GDM1 (cell line): ENCODE measurements at places on chromosomes 6 and 20.

DNA sequence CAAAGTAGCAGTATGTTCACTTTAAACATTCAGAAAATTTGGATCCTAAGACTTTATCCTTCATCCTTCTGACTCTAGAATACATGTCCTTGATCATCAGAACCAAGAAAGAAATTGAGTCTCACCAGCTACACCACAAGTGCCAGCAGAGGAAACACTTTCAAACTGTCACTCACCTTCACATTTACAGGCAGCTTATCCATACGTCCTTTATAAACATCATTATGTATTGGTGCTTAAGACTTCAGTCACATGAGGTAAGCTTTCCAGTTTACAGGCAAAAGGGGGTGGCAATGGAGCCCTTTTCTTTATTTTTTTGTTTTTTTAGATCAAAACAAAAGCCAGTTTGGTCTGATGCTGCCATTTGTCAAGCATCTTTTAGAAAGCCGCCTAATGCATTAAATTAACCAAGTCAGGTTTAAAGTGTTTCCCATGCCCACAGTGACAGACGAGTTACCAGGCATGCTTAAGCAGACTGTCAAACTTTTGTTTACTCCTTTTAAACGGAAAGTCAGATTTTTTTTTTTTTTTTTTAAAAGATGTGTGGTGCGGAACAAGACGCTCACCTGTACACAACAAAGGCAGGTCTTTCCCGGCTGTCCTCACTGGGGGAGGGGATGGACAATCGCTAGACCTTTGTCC, 952 bp upstream of the BRPF3 start:
- DNase-seq, result no peak

GRCh38 chr6:151948002-151948743, 140.7 kb downstream of the ESR1 start:
- peak; percentile 38 for DNase-seq

DNA sequence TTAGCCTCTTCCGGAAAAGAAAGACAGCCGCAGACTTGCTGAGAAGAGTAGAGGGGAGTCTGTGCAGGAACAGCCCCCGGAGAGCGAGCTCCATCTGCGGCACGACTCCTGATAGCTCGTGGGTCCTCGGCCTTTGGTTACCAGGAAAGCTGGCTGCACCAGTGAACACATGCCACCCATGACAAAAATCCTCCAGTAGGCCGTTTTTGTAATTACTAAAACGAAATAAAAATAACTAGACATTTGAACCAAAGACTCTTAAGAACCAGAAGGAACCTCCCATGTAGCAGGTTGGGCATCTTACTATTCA, 42.2 kb downstream of the RAMACL start:
- DNase-seq, result no peak

GRCh38 chr6:108944071-108944470, 95.8 kb downstream of the ARMC2 start:
- DNase-seq, result no peak

DNA sequence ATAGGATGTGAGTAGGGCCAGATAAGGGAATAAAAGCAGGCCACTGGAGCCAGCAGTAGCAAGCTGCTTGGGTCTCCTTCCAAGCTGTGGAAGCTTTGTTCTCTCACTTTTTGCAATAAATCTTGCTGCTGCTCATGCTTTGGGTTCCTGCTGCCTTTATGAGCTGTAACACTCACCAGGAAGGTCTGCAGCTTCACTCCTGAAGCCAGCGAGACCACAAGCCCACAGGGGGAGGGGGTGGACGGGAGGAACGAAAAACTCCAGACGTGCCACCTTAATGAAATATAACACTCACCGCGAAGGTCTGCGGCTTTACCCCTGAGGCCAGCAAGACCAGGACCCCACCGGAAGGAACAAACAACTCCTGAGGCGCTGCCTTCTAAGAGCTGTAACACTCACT, 1324.4 kb upstream of the EYS start:
- DNase-seq, result peak; percentile 13

GRCh38 chr6:133743621-133744020, 145.3 kb upstream of the TCF21 start:
- DNase-seq, result no peak

GRCh38 chr20:8156235-8157079, 24.4 kb downstream of the PLCB1 start:
- no peak for DNase-seq

DNA sequence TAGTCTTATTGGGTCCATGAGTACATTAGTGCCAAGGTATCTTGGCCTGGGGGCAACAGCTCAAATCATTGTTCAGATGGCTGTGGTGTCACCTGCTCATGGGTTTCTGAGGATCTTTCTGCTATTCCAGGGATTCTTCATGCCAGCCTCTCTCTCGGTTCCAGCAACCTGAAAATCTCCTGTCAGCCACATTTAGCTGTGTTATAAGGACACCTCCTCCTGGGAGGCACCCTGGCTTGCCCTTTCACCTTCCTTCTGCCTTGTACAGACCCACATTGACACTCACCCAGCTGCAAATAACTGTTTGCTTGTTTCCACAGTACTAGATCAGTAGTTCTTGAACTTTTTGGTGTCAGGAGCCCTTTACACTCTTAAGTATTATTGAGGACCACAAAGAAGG, 159.9 kb downstream of the GRM4 start:
- no peak for DNase-seq

- DNase-seq, result no peak
Observed at GRCh38 chr20:55760586-55760985, 244.7 kb downstream of the CBLN4 start.

- DNase-seq, result no peak
Observed at GRCh38 chr20:40390654-40391053, 298.4 kb downstream of the MAFB start.
